ENCODE measurements at places on chromosomes 7 and 10.

DNA sequence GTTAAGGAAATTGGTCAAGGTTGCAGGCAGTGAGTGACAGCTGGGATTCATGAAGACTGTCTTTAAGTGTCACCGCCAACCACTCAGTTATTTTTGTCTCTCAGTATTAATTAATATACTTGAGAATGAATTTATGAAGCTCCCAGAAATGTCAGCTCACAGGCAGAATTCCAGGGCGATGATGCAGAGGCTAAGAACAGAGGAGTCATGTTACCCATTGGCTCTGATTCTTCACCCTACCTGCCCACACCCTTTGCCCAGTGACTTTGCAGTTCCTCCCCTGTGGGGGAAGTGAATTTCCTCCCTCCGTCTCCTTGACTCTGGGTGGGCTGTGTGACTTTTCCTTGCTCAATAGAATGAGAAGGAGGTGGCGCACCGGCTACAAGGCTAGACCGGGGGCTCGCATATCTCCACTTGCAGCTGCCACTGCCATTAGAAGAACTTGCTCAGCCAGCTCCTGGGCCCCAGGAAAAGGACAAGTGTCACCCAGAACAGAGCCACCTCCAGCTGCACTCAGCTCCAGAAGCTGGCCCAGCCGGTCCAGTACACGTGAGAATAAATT lies 157.1 kb upstream of the PRKCQ start:
- DNase-seq: peak; percentile 39

DNA sequence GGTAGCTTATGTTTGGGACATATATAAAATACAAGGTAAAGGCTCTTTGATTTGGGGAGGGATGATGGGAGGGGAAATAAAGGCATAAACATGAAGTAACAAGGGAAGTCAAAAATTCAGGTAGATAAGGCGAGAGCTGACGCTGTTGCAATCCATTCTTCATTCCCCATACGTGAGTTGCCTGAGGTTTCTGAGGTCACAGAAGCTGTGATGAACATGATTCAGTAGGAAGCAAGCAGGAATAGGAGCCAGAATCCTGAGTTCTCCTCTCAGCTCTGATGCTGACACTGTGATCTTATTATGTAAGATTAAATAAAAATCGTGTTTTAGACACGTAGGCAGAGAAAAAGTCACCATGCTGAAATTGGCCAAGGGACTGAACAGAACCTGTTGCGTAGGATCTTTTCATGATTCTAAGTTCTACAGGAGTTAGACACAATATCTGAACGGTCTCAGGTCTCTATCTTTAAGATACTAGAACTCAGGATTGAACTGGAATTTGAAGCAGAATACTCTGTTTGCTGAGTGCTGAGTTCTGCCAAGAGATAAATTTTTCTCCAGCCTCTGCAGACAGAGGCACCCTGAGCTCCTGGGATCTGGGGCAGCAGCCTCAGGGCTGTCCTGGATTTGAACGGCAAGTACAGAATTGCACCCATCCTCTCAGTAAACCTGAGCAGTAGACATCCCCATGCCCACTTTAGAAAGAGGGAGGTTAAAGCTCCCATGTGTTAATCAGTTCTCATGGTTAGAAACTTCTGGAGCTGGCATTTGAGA lies 21.0 kb downstream of the KLF6 start:
- DNase-seq: peak; percentile 82

DNA sequence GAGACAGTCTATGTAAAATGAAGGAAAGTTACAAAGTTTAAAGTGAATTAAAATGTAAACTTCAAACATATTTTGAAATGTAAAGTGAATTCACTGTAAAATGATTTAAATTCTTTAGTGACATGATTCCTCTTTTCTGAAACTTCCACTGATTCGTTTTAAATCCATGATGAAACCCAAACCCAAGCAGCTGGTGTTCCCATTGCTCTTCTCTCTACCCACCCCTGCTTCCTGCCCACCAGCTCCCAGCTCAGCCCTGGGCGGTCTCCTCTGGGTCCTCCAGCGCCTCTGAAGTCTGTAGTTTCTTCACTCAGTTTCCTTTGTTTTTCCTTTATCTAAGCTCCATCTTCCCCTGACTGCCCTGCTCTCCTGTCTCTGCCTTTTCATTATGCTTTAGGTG lies 175.9 kb downstream of the SNX10 start:
- no peak for DNase-seq

GRCh38 chr7:37359662-37360444 lies 88.8 kb downstream of the ELMO1 start:
- DNase-seq: no peak

- peak; percentile 65 for DNase-seq
Measured at GRCh38 chr7:19397911-19398310, 252.7 kb upstream of the FERD3L start.

DNA sequence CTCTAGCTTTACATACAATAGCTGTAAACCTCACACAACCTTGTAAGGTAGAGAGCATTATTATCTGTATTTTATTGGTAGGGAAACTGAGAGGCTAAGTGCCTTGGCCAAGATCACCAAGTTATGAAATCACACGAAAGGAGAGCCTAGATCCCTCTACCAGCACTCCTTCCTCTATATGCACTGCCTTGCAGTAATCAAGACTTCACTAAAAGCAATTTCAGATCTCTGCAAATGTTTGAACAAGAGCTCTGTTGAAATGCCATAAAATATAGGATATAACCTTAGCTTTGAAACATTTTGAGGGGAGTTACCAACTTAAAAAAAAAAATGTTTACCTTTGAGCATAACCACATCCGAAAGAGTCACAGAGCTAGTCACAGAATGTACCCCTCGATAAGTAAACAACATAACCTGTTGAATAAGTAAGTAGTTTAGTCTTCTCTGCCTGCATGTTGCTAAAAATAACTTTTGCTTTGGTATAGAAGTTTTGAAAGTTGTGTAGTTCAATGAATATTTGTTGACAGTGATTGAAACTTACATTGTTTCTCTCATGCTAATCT lies 709.4 kb downstream of the AUTS2 start:
- DNase-seq: no peak

DNA sequence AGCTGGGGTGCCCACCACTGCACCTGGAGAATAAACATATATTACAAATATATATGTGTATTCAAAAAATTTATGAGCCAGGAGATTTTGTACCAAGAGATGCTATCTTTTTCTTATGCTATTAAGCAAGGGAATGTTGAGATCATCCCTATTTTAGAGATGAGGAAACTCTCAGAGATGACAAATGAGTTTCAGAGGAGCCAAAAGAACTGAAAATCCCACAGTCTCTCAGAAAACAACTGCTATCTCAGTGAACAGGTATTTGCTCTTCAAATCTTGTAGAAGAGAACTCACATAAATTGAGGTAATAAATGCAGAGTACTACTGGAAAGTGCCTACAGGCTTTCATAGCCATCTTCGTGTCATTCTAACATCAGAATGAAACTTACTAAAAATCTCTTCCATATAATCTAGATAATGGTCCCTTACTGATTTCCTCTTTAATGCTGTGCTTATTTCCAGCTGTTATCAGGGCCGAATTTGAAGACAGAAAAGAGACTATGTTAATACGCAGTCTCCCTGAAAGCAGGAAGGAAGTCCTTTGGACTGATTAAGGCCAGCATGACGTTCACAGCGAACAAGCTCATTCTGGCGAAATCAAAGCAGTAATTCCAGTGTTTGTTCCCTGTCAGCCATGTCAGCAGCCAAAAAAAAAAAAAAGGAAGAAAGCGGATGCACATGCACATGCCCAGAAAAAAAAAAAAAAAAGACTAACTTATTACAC lies 29.4 kb upstream of the ANAPC16 start:
- DNase-seq: no peak
